NCI-H226 (cell line): ENCODE measurements at places on chromosomes 11 and 22.
A peak's percentile ranks its signal among the peaks of the same experiment; 100 is the strongest.

- DNase-seq = peak; percentile 33
Observed at GRCh38 chr11:35039076-35039475, 99.9 kb upstream of the CD44 start.

DNA sequence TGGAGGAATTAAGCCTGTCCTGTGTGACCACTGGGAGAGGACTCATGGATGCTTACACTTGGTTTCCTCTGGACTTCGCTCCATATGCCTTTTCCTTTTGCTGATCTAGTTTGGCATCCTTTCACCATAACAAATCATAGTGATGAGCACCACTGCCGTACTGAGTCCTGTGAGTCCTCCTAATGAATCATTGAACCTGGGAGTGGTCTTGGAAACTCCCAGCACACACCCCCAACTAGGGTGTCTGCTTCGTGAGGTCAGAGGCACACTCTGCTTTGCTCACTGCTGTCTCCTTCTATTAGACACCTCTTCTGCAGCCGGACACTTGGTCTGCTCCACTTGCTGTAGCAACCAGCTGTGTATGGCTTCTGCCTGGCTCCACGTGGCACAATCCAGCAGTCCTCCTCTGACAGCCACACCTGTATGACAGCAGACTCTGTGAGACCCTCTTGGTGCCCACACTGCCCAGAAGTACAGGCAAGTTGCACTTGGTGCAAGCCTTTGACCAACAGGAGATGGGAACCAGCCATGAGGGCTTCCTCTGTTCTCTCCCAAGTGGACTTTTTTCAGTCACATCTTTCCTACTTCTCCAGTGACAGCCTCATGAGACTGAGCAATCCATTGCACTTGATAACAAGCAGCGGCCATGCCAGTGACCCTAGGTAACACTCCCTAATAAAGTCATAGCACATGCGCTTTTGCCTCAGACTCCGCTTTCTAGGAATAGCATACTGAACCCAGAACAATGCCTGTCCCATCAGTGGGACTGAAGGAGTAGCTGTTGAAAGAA lies 65.0 kb upstream of the HMGXB4 start:
- no peak for DNase-seq

DNA sequence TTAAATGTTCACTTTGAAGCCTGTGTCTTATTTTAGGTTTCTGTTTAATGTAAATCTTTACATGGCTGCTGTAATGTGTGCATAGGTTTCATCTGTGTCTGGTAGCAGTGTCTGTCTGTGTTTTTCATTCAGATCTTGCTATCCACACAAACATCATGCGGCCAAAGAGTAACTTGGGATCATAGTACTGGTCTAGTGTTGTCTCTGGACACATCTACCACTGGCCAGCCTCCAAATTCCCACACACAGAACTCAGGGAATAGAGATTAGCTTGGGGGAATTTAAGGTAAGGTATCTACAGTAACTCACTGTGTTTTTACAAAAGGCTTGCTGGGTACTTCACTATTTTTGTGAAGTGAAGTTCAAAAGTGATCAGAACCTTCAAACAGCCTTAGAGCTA lies 32.1 kb upstream of the ZNF143 start:
- no peak for DNase-seq

DNA sequence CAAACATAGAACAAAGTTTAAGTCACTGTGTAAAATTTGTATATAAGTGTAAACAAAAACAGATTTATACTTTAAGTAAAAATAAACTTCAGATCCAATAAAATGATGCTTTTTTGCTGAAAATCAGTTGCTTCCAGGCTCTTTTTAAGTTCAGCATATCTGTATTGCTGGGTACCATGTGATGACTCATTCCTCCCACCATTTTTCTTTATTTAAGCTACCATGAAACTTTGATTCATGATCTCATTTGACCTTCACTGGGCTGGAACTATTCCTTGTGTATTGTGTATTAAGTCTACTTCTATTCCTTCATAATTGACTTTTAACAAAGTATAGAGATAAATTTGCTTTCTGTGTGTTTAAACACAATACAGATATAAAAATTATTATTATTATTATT lies 46.3 kb upstream of the RRM1 start:
- DNase-seq = no peak

- DNase-seq = no peak
Observed at GRCh38 chr22:29207243-29207550, 1.5 kb downstream of the EMID1 start.

- DNase-seq = peak; percentile 19
Observed at GRCh38 chr11:131248588-131248987, 121.8 kb upstream of the NTM start.

- no peak for DNase-seq
Observed at GRCh38 chr11:120337355-120338106, 1.3 kb downstream of the ARHGEF12 start.

DNA sequence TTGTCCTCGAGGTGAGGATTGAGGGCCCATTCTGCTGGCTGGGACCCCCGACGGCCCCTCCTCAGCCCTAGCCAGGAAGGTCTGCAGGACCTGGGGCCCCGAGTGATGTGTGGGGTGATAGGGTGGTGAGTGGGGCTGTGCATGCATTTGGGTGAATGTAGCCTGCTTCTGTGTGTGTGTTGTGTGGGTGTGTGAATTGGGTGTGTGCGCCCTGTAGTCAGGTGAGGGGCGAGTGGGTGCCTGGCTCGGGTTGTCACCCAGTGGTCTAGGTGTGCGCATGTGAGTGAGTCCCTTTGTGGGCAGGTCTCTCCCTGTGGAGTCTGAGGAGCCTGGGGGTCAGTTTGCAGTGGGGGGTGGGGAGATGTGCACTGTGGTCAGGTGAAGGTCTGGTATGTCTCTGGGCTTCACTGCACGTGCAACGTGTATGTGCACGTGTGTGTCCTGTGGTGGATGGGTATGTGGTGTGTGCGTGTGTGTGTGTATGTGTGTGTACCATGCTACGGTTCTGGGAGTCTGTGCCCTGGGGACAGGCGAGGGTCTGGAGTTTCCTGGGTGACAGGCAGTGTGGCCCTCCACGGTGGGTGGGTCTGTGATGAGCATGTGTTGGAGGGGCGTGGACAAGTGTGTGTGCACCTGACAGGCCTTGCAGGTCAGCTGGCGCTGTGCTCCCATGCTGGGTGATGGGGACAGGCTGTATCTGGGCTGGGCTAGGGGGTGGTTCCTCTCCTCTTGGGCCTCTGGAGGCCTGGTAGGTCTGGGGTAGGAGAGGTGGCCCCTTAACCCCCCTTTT lies 1.0 kb downstream of the TMEM151A start:
- DNase-seq = no peak

GRCh38 chr11:134139873-134140331 lies 71.0 kb downstream of the JAM3 start:
- peak; percentile 17 for DNase-seq

DNA sequence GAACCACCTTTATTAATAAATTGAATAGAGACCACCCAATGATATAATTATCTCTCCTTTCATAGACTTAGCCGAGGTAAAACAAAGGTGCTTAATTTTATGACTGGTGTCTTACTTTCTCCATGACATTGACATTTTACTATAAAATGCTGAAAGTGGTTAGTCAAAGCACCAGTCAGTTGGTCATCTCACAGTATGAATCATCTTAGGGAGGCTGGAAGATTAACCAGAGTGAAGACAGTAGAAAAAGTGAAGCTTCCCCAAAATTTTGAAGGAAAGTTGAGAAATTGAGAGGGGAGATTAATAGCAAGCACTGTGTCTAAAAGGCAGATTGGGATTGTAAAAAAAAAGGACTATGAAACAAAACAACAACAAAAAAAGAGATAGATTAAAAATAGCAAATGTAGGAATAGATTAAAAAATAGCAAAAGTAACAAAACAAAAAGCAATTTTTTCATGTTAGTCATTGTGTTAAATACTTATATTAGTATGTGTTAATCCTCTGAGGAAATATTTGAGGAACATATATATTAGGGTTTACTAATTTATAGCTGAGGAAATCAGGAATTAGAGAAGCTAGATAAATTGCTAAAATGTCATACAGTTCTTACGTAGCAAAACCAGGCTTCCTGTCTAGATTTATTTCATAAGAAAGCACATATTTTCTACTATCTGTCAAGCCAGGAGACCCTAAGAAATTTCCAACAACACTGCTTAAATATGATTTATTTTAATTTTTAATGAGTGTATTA lies 557.3 kb upstream of the ANO5 start:
- DNase-seq = no peak

- peak; percentile 9 for DNase-seq
Observed at GRCh38 chr11:6443269-6444003, 2.6 kb upstream of the HPX start.
